ENCODE measurements at places on chromosomes 3 and 15.

DNA sequence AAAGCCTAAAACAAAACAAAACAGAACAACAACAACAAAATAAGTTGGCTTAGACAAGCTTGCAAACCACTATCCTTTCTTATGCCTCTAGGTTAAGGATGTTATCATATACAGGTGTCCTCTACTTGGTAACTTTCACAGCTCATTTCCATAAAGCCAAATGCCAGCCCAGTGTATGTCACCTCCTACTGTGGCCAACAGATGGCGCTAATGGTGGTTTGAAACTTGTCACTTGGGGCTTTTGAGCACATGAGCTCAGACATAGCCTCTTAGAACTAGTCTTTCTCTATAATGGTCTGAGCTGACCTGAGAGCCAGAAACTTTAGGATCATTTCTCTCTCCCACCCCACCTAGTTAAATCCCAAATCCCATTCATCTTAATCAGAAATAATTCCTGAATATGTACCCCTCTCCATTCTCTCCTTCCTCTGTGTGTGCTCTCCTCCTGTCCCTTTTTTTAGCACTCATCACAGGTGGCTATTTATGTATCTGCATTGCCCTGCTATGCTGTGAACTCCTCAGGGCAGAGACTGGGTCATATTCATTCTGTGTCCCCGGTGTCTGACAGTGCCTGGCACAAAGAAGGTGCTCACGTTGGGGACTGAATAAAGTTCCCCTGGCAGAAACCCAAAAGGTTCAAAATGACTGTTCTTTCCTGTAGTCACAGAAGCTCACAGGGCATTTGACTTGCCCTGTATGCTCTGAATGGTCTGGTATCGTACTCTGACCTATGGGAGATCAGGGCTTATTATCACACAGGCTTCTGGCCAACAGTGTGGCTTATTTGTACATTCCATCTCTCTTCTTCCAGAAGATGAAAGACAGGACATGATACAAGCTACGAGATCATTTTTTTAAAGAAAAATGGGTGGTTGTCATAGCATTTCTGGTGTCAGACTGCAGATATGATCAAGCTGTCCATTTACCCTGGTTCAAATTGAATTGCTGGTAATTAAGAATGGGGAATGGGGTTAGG lies 319.3 kb upstream of the AZI2 start:
- peak; percentile 5 for DNase-seq

GRCh38 chr15:42068601-42069000 lies 25.8 kb downstream of the PLA2G4D start:
- no peak for DNase-seq

DNA sequence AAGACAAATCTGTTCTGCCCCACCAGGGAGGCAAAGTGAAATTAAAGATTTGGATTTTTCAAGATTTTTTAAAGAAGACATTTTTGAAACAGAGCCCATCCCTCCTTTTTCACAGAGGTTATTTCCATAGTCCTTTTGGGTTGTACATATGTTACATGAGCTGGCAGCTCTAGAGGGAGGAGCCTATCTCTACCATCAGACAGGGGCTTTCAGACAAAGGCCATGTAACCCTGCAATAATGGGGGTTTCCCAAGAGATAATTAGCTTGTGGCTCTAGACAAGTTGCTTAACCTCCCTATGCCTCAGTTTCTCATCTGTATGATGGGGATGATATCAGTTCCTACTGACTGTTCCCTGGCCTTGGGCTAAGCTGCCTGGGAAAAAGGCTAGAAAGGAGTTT lies 8.0 kb upstream of the TBC1D21 start:
- DNase-seq, result no peak

GRCh38 chr15:36888011-36888992 lies 212.0 kb downstream of the MEIS2 start:
- no peak for DNase-seq

- DNase-seq, result no peak
Measured at GRCh38 chr3:114155370-114155821, 23.5 kb downstream of the DRD3 start.
